ENCODE measurements at places on chromosomes 5 and 9.

- DNase-seq, result no peak
These were observed 158.3 kb upstream of the TSLP start for GRCh38 chr5:110913221-110913620.

GRCh38 chr9:89022001-89022759 is 30.9 kb downstream of the S1PR3 start:
- DNase-seq, result no peak

GRCh38 chr5:116944183-116944582 is 369.6 kb upstream of the SEMA6A start:
- no peak for DNase-seq

DNA sequence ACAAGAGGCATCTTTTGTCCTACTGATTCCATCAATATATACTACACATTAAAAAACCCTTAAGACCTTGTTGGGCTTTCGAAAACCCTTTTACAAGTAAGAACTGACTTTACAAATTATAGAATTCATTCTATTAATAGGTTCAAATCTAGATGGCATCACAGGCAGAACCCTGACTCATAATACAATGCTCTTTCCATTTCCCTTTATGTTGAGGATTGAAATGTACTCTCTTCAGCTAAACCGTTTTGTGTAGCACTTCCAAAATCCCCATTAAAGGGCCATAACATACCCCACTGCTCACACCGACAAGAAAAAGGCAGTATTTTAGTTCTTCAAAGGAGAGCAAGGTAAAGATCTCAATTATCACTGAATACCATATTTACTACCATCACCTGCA is 11.2 kb downstream of the CSNK1A1 start:
- no peak for DNase-seq

- no peak for DNase-seq
These were observed 30.2 kb downstream of the WDR36 start for GRCh38 chr5:111122398-111122797.

Measured in substantia nigra (tissue), 51 donors.